ENCODE measurements at places on chromosomes 1 and 21.
A peak's percentile ranks its signal among the peaks of the same experiment; 100 is the strongest.

GRCh38 chr1:174913225-174913903 lies 86.4 kb upstream of the CACYBP start:
- DNase-seq: no peak

DNA sequence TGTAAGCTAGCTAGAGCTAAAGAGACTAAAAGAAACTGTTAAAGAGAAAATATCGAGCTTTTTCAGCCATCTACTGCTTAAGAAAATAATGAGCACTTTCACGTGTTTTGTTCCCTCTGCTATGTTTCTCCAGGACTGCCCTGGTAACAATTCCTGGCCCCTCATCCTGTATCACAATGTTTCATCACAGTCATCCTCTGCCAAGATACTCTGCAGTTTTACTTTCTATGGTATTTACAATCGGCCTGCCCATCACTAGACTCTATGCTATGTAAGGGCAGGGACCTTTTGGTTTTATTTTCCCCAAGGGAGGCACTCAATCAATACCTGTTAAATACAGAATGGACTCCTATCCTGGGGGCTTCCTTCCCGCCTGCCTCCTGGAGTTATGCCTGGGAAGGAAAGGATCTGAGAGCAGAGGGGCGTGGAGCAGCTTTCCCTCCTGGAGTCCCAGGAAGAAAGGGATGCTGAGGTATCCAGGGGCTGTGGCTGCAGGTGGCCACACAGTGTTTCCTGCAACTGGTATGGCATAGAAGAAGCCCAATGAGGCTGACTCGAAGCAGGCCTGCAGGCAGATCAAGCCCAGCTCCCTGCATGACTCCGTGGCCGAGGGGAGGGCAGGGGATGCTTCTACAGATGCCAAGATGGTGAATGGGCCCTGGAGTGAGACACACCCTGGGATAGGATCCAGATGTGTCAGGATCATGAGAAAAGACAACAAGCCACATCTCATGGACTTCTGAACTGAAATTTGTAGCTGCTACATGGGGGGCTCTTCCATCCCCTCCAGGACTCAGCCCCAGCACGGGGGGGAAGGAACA lies 52.9 kb downstream of the MATN1 start:
- DNase-seq: no peak

DNA sequence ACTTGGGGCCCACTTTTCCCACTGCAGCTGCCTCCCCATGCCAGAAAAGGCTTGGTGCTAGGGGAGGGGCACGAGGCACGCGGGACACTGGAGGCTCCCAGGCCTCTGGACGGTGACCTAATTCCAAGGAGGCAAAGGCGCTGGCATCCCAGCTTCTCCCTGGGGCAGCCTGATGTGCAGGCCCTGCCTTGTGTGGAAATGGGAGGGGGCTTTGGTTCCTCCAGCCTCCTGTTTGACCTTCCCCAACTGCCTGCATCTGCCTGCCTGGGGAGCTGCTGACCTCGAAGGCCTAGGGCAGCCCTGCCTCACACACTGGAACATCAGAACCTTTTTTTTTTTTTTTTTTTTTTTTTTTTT lies 39.9 kb downstream of the KIAA1614 start:
- no peak for DNase-seq

DNA sequence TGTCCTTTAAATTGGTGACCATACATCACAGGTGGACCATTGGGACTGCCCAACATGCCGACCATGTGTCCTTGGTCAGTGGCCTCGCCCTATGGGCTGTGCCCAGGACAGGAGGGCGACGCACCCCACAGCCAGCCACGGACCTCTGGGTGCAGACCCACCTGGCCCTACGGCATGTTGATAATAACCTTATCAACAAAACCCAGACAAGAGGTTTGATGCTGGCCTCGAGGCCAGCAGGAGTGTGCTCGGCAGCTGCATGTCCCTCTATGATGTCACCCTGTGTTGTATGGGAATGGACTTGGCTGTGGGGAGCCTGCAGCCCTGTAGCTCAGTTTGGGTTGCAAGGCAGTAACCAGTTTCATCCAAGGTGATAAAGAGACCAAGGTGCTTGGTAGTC lies 32.1 kb downstream of the SLC37A1 start:
- peak; percentile 39 for DNase-seq

DNA sequence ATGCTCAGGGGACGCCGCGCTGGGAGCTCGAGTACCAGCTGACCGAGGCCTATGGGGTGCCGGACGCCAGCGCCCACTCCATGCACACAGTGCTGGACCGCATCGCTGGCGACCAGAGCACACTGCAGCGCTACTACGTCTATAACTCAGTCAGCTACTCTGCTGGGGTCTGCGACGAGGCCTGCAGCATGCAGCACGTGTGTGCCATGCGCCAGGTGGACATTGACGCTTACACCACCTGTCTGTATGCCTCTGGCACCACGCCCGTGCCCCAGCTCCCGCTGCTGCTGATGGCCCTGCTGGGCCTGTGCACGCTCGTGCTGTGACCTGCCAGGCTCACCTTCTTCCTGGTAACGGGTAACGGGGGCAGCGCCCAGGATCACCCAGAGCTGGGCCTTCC lies 1.3 kb upstream of the XKR8 start:
- no peak for DNase-seq

DNA sequence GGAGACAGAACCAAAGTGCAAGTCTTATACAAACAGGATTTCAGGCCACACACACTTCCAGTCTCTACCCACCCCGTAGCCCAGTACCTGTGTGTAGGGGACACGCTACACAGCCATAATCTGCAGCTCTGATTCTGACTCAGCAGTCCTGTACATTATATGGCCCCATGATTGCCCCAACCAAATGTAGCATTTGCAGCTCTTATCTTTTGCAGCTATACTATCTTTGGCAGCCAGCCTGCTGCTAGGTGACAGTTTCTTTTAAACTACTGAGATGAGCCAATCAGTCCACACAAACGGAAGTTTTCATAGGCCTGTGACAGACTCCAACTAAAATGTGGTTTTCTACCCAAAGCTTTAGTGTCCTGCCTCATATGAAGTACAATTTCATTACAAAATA lies 259.6 kb upstream of the ST6GALNAC5 start:
- DNase-seq: no peak

GRCh38 chr1:209583408-209583807 lies at the start of gene CAMK1G:
Gene CAMK1G, plus strand, starts transcription at chr1:209583714. Its CDS starts 11,270 bp downstream, at chr1:209594984.
- DNase-seq: no peak

DNA sequence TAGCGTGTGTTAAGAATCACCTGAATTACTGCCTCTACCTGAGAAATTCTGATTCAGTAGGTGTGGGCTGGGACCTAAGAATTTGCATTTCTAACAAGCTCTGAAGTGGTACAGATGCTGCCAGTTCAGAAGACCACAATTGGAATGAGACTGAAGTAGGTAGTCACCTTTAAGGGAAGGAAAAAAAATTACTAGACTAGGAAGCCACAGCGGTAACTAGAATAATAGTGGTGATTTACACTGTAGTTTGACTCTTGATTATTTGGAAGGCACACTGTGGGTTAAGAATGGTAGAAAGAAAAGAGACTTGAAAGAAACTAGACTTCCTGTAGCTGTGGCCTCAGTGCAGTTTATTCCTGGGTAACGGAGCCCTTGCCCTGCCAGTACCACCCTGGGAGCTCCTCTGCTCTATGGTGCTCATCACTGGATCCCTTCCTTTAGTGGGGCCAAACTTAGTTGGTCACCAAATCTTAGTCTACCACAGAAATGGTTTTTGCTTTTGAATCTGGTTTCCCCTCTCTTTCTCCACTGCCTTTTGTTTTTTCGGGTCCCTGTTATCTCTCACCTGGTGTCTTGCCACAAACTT lies 43.6 kb downstream of the ARID1A start:
- DNase-seq: no peak

DNA sequence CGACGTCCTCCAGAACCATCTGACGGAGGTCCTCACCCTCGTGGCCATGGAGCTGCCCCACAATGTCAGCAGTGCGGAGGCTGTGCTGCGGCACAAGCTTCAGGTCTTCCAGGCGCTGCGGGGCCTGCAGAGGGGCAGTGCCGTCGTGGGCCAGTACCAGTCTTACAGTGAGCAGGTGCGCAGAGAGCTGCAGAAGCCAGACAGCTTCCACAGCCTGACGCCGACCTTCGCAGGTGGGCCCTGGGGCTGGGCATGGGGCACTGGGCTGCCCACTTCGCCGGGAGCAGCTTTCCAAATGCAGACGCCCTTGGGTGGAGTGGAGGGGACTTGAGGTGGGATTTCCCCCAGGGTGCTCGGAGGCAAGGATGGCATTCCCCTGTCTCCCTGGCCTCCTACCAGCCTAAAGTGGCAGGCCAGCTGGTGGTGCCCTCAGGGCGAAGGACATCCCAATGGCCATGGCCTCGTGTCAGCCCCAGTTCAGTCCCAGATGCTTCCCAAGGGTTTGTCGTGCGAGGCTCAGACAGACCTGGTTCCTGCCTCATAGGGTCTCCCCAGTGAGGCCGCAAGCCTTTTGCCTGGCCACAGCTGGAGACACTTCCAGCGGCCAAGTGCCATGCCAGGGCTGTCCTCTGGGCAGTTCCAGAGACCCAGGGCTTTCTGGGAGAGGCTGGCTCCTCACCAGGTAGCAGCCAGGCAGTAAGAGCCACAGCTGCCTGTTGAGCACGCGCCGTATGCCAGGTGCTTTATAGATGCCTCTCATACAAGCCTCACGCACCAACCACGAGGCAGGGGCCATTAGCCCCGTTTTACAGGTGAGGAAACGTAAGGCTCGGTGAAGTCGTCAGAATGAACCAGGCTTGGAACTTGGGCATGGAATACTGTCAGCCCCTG lies 27.8 kb downstream of the H6PD start:
- no peak for DNase-seq

DNA sequence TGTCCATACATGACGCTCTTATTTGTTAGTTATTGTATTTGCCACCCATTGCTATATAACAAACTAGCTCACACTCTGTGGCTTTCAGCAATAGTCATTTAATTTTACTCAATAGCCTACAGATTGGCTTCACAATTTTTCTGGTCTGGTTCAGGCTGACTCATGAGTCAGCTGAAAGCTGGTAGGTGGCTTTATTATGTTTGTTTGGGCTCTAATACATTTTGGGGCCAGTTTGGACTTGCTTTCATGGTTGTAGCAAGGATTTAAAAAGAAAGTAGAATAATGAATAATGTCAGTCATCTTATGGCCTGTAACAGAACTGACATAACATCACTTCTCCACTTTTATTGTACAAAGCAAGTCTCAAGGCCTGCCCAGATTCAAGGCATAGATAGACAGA lies 338.7 kb downstream of the LRRIQ3 start:
- no peak for DNase-seq

DNA sequence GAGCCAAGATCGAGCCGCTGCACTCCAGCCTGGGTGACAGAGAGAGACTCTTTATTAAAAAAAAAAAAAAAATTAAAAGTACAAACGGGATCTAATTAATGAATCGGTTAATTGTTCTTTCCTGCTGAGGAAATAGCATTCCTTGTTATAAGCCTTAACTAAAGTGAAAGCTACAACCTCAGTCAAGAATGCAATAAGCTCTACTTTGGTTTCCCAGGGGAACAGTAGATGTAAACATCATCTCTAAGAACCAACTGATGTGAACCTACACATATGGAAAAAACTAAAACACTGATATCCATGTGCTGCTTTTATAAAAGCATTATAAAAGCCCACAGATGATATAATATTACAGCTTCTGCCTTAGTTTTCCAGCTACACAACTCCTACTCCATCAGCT lies 41.9 kb downstream of the LPGAT1 start:
- DNase-seq: no peak

DNA sequence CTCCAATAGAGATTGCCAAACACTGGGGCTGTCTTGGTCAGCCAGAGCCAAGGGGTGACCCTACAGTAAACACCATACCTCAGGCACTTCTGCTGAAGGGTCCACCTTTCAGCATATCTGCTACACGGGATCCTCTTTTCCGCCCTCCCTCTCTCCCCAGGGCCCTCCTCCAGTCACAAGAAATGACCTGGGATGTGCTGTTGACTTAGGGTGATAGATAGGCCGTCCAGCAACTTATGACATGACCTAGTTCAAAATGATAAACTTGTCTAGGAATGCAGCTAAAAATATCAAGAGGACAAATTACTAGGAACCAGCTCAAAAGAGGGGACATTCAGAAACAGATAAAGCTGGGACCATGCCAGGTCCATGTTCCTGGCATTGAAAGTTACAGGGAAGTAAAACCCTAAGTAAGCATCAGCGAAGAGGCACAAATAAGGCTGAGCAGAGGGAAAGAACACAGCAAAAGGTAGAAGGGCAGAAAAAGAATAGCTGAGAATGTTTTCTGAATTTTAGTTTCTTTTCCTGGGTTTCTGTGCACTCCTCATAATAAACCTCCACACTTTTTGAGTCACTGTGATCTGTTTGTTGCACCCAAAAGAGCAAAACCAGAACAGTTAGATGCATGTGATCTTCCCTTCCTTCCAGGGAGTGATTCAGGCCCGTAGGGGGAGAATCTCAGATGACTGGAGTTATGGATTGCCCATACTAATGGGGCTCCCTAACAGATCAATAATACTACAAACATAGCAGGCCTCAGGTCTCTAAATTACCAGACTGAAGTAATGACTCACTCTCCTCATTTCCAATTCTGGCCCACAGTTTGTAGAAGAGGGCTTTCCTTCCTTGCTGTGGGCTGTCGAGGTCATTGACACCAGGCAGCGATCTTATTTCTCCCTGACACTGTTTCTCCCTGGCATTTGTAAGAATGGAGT lies 48.9 kb upstream of the F3 start:
- DNase-seq: no peak

DNA sequence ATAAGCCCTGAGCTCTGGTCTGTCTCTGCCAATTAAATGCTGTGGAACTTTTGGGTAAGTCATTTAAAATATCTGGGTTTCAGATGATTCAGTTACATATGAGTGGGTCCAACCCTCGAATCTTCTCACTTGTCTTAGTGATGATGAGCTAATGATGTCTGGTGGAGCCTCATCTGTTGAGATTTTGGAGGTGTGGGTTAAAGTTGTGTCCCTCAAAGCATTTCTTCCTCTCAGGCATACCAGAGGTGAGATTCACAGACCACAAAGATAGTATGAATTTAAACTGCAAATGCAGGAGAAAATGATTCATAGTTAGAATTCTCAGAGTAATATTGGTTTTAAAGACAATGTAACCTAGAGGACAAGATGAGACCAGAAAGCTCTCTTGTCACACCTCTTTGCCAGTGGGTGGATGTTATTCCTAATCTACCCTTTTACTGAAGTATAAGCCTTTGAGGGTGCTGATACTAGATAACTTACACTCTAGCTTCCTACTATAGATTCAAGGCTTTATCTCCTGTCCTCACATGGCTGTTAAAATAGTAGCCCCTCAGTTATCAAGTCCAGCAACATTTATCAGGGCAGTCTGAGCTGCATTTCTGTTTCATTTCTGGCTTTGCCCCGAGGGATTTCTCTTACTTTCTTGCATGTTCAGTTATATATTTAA lies 90.7 kb downstream of the MT1HL1 start:
- peak; percentile 49 for DNase-seq

GRCh38 chr1:151596166-151596953 lies 15.5 kb upstream of the SNX27 start:
- DNase-seq: peak; percentile 64

GRCh38 chr1:215807911-215808436 lies 240.9 kb downstream of the KCTD3 start:
- DNase-seq: no peak

Data from hematopoietic multipotent progenitor cell treated with erythropoietin and hydrocortisone succinate and interleukin-3 and kit ligand, for 17 days (in vitro differentiated cells).